Stimulated activated CD4-positive, alpha-beta T cell treated with anti-CD3 and anti-CD28 coated beads, TNF-alpha, amount 100 ng/mL, for 48 hours (primary cell): ENCODE measurements at places on chromosomes 4 and X.

- DNase-seq: no peak
These were observed 139.6 kb downstream of the AMMECR1 start for GRCh38 chrX:110178179-110178865.

DNA sequence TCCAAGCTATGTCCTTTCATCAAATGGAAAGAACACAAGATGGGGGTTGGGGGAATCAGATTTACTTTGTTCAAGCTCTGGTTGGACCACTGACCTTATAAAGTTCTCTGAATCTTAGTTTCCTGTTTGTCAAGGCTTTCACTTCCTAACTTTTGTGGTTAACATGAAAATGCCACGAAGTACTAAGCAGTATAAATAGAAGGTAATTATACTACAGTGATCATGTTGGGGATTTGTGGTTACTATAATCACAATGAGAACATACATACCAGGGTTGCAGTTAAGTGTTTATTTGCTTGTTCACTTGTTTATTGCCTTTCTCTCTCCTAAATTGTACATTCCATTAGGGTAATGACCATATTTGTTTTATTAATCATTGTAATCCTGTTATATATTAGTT, 53.2 kb downstream of the SPRY1 start:
- DNase-seq: no peak

GRCh38 chr4:149835280-149835679, 19.6 kb upstream of the IQCM start:
- DNase-seq: no peak

DNA sequence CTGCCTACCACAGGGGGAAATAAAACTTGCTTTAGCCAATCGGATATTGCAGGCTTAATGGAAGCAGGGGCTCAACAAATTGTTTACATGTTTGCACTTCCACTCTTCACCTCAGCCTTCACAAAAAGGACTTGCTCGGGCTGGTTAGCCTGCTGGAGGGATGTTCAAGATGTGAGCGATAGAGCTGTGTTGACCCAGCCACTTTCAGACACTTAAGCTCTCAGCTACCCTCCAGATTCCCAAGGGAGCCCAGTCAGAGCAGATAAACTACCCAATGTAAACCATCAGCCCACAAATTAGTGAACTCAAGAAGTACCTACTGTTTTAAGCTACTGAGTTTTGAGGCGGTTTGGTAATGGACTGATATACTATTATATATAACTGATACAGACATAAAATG, 508.4 kb upstream of the FTHL17 start:
- DNase-seq: no peak

DNA sequence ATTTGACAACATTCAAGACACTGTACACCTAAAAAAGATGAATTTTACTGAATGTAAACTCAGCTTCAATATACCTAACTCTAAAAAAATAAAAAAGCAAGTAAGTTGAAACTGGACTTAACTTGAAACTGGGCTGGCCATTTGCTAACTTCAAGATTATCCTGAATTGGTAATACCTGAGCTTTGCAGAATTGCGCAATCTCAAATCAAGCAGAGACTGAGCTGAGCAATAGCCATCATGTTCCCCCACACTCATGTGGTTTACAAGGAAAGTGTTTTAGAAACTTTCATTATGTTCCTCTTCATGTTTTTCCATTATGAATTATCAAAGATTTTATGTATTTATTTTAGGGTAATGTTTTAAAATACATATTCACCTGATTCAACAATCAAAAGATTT, 38.7 kb downstream of the ANXA5 start:
- no peak for DNase-seq

DNA sequence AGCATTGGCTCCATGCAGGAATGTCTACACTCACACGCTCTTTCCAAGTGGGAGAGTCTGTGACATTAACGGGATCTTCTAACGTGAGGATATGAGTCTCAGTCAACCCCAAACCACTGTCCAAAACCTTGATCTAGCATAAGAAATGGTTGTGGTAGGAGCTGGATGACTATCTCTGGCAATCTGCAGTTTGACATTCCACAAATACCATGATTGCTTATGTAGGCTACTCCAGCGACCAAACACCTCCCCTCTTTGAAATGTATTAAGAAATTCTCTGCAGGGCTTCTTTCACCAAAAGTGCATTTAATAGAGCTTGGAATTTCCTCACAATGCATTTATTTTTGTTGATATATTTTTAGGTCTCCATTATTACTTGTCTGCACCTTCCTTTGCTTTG, 14.1 kb upstream of the STX18 start:
- DNase-seq: no peak

DNA sequence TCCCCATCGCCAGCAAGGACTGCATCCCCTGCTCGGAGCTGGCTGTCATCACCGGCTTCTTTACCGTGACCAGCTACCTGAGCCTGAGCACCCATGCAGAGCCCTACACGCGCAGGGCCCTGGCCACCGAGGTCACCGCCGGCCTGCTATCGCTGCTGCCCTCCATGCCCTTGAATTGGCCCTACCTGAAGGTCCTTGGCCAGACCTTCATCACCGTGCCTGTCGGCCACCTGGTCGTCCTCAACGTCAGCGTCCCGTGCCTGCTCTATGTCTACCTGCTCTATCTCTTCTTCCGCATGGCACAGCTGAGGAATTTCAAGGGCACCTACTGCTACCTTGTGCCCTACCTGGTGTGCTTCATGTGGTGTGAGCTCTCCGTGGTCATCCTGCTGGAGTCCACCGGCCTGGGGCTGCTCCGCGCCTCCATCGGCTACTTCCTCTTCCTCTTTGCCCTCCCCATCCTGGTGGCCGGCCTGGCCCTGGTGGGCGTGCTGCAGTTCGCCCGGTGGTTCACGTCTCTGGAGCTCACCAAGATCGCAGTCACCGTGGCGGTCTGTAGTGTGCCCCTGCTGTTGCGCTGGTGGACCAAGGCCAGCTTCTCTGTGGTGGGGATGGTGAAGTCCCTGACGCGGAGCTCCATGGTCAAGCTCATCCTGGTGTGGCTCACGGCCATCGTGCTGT, 31.5 kb downstream of the WFS1 start:
- no peak for DNase-seq

- DNase-seq: no peak
These were observed 6.9 kb downstream of the G3BP2 start for GRCh38 chr4:75666299-75666698.

DNA sequence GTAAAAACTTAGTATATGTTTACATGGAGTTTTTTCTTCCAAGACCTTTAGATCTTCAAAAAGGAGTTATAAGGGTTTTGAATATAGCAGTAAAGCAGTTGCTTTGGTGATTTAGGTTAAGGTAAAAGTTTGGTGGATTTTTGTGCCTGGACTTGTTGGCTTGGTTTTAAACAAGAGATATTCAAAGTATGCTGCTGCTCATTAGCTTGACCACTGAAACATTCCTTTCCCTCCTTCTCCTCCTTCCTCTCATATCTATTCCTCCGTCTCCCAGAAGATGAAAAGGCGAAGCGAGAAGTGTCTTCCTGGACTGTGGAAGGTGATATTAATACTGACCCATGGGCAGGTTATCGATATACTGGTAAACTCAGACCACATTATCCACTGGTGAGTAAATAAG, 38.4 kb downstream of the METAP1 start:
- no peak for DNase-seq
